ENCODE measurements at places on chromosomes 12 and 14.

DNA sequence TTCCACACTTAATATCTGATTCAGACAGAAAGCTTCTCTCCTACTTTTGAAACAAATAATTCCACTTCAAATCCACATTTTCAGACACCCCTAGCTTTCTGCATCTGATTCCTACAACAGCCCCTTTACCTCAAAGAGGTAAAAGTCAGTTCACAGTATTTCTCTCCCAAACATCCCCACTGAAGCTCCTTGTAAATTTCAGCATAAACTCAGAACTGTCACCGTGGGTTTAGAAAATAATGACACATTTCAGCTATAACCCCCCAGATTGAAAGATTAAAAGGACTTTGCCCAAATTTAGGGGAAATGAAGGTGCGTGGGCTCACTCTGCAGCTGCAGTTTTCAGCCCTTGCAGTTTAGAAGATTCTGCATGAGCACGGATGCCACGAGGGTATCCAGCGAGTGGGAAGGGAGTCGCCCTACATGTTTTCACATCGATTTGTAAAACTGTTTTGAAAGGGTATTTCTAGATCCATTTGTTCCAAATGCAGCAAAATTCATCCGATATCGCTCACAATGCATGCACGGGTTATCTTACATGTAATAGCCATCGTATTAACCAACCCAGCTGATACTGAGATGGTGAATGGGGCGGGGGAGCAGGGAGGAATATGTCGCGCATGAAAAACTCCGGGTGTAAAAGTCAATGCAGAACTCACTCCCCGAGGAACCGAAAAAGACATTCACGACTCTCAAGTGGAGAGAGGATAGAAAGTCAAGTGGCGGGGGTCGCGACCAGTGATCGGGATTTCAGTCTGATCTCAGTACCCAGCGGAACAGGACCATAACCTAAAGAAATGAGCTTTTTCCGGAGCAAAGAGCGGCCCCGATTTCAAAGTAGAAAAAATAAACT, 5.0 kb upstream of the CCND2 start:
- DNase-seq = no peak

- no peak for DNase-seq
Measured at GRCh38 chr12:118649765-118650585, 273.6 kb downstream of the SUDS3 start.

DNA sequence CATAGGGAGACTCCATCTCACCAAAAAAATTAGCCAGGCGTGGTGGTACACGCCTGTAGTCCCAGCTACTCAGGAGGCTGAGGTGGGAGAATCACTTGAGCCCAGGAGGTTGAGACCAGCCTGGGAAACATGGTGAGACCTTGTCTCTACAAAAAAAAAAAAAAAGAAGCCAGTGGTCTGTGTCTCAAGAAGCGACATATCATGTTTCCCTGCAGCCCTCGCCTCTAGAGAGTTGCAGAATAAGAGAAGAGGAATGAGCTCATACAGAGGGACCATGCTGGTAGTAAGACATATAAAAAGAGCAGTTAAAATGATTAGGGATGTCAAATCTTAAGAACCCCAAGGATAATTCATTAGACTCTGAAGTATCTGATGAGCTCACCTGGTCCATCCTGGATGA, 39.4 kb upstream of the BICDL1 start:
- no peak for DNase-seq

GRCh38 chr12:31201382-31201781, 124.6 kb downstream of the SINHCAF start:
- DNase-seq = no peak

GRCh38 chr14:94942601-94943000, 172.7 kb upstream of the GSC start:
- no peak for DNase-seq

DNA sequence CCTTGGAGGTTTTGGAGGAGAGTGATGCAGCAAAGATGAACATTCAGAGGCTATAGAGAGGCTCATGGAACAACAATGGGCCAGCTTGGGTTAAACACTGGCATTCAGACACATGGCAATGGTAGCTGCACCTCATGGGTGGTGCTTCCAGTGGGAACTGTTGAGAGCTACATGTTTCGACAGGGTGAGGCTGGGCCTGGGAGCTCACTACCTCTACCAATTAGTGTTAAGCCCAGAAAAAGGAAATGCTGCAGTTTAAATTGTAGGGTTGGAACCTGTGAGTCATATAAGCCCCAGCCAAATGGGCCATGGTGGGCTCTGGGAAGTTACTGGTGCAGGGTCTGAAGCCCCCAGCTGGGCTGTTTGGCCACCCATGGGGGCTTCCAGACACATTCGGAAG, 279.7 kb downstream of the ZFP36L1 start:
- DNase-seq = no peak

GRCh38 chr12:72368719-72369422, 96.7 kb downstream of the TRHDE start:
- DNase-seq = no peak

- DNase-seq = no peak
Measured at GRCh38 chr14:88346048-88346639, 23.1 kb upstream of the KCNK10 start.

DNA sequence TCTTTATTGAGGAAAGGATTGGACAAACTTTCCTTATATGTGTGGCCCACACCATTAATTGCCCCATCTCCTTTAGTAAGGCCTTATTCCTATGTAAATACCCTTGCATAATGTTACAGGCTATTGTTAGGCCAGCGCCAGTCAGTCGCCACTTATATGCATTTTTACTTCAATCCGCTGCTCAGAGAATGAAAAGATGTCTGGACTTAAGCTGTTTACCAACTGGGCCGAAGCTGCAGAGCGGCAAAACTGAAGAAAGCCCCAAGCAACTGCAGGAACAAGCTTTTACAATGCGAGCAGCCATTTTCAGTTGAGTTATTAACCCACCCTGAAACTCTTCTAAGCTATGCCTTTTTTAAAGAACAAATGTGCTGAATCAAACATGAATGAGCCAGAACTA, 92.1 kb upstream of the OTX2 start:
- no peak for DNase-seq

GRCh38 chr12:42260518-42260917, 22.5 kb upstream of the YAF2 start:
- DNase-seq = no peak

GRCh38 chr12:11171969-11172675, 1.1 kb downstream of the SMIM10L1 start:
- DNase-seq = peak; percentile 16

DNA sequence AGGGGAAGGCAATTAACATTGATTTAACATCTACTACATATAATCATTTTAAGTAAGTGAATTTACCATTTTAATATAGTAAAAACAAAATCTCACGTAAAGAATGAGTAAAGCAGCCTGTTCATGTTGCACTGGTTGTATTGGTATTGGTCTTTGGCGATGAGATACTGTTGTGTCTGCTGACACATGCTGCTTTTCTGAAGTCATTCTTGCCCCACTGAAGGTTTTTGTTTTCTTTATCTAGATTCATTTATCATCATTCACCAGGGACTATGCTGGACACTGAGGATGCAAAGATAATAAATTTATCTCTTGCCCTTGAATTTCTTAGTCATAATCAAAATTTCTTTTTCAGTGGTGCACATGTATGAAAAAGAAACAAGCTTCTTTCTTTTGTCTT, 246.2 kb upstream of the NPAS3 start:
- no peak for DNase-seq

- no peak for DNase-seq
Measured at GRCh38 chr12:44507461-44507860, 368.7 kb downstream of the NELL2 start.

DNA sequence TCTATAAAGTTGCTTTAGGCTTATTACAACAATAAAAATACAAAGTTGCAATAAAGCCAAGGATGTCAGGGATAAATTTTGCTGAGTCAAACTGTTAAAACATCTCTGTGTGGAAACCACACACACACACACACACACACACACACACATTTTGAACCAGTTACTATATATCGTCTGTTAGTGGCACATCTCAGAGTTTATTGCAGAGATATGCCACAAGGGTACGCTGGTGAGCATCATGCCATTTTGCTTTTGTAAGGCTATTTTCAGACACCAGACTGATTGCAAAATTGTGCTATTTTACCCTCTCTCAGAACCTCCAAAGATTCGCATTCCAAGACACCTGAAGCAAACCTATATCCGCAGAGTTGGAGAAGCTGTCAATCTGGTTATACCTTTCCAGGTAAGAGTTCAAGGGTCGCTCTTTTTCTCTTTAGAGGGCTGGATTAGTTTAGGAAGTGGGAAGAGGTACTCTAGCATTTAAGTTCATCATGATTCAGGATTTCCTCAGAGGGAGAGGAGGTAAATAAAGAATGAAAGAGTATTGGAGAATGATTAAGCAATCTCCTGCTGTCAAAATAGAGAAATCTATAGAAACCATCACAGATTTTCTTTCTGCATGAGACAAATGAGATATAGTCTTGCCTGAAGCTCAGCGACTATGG, 27.3 kb upstream of the CHPT1 start:
- DNase-seq = peak; percentile 49

DNA sequence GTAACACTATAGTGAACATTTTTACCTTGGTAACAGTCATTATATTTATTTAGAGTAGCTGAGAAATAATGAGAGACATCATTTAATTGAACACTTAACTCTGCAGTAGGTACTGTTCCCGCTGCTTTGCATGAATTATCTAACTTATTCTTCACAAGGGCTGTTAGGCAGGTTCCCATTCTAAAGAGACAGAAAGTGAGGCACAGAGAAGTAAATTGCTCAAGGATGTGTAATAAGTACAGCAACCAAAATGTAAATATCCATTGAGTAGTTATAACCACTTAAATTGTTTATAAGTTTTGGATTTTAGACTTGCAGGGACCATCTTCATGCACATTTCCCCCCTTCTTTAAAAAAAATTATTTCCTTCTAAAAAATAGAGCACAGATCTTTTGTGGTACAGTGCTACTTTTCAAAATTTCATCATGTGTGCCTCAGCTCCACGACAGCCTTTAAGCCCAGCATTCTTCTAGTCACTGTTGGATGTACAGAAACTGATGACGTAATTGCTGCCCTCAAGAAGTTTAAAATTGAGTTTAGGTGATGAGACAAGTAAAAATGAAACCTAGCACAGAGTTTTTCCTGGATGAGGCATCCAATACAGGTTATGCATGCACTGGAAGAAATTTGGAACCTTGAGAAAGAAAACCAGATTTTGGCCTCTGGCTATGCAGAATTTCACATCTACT, 6.0 kb upstream of the MANSC4 start:
- no peak for DNase-seq

DNA sequence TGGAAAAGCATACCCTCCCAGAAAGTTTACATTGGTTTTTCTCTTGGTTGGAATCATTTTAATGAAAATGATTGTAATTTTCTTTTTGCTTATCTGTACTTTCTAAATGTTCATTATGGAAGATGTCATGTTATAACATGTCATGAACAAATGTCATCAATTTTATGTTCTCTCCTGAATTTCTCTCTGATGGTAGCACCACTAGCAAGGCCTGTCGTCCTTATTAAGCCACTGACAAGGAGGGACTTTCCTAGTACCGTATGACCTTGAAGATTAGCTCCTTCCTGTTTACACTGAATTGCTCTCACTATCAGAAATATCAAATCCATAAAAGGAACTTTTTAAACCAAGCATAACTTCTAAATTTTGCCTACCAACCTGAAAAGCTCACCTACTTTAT, 99.0 kb downstream of the ESR2 start:
- no peak for DNase-seq

GRCh38 chr14:35242599-35243311, 49.4 kb upstream of the PSMA6 start:
- no peak for DNase-seq

- DNase-seq = no peak
Measured at GRCh38 chr14:74613211-74613914, 1.3 kb upstream of the LTBP2 start.

GRCh38 chr14:23095196-23096108, at the start of gene C14orf119:
Gene C14orf119, plus strand, starts transcription at chr14:23095505. Its CDS starts 2,154 bp downstream, at chr14:23097659.
- DNase-seq = peak; percentile 98

- no peak for DNase-seq
Measured at GRCh38 chr14:54804538-54805041, 98.0 kb downstream of the GCH1 start.

DNA sequence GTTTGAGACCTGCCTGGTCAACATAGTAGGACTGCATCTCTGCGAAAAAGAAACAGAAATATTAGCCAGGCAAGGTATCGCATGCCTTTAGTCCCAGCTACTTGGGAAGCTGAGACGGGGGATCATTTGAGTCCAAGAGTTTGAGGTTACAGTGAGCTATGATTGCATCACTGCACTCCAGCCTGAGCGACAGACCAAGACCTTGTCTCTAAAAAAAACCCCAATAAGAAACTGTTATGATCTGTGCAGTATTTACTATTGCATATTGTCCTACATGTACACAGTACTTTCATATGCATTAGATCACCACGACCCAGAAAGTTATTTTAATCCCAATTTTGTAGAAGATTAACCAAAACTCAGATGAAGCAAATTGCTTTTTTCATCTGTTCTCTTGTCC, 187.5 kb downstream of the PCNX1 start:
- no peak for DNase-seq

- DNase-seq = no peak
Measured at GRCh38 chr12:114628199-114628598, 55.8 kb downstream of the TBX3 start.

GRCh38 chr14:23028799-23029198, 5.9 kb downstream of the PSMB5 start:
- DNase-seq = no peak

DNA sequence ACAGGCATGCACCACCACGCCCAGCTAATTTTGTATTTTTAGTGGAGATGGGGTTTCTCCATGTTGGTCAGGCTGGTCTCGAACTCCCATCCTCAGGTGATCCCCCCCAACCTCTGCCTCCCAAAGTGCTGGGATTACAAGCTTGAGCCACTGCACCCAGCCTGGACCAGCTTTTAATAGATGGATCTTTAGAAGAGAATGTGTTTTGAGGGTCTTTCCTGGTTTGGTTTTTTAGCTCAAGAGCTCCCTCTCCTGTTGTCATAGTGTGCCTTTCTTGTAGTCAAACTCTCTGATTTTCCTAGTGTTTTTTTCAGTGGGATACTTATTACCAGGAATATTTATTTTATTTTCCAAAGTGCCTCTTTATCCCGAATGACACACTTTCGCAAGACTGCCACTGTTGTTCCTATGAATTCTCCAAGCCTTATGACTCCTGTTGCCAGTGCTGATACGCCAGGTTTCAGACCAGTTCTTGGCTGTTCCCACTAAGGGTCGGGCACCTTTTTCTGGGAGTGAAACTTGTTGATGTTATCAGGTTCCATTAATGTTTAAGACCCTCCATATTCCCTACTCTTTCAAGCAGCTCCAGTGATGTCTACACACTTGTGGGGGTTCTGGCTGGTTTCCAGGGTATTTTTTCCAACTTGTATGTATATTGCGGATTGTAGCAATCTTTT, 31.5 kb upstream of the LIMA1 start:
- peak; percentile 73 for DNase-seq

GRCh38 chr12:103301642-103302591, 193.9 kb downstream of the C12orf42 start:
- DNase-seq = no peak

DNA sequence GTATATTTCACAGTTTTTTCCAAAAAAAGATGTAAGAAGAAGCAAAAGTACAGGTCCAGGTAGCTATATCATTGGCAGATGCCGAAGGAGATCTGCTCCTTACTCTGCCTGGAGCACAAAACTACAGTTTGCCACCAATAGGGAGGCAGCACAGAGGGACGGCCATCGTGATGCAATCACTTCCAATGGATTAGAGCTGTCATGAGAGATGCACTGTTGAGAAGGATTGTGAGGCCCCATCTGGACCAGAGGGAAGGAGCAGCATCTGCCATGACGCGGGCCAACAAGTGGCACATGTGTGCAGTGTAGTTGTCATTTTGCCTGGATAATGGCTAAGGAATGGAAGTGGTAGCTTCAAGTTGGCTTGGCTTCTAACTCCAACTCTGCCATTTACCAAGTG, 318.8 kb upstream of the FKBP4 start:
- DNase-seq = no peak

- no peak for DNase-seq
Measured at GRCh38 chr12:5376591-5377207, 55.2 kb upstream of the NTF3 start.

All from AG20443 (cell line).